Stimulated activated CD4-positive, alpha-beta T cell treated with anti-CD3 and anti-CD28 coated beads, Interleukin-1b, Interleukin-23, amount 100 ng/mL, for 1 hour (primary cell): ENCODE measurements at places on chromosomes 6 and 20.

GRCh38 chr20:38307371-38308046 lies 3.6 kb downstream of the BPI start:
- no peak for DNase-seq

- no peak for DNase-seq
Observed at GRCh38 chr6:13302751-13303667, 25.3 kb downstream of the TBC1D7 start.

GRCh38 chr6:155517294-155517693 lies 61.7 kb upstream of the NOX3 start:
- DNase-seq: no peak

DNA sequence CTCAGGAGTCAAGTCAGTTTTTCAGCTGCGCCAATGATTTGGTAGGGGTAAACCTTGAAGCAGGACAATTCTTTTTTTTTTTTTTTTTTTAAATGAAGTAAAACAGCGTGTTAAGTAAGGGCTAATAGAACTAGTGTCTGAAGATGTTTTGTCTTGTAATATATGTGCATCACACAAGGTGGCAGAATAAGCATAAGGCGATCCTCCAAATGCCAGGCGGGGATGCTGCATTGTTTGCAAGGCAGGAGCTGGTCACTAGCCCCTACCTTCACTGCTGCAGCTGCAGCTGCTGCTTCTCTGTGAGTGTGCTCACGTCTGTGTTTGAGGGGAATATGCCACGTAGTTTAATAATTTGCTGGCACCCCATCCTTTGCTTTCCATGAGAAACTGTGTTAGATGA lies 272.7 kb upstream of the MAP3K7 start:
- no peak for DNase-seq

DNA sequence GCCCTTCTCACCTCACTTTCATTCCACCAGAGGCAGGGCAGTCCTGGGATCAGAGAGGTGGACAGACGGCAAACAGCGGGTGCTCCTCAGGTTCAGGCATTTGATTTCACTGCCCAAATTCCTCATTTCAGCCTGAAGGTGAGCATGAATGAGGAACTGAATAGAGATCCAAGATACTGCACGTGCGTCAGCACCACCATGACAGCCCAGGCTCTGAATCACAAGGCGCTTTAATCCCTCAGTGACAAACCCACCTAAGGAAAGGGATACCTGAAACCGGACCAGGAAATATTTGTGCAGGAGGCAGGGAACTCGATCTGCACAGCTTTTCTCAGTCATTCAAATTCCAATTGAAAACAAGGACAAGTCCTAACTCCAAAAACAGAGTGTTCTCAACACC lies 174.8 kb upstream of the HEY2 start:
- no peak for DNase-seq

GRCh38 chr20:45323731-45324130 lies 15.6 kb upstream of the MATN4 start:
- DNase-seq: no peak

DNA sequence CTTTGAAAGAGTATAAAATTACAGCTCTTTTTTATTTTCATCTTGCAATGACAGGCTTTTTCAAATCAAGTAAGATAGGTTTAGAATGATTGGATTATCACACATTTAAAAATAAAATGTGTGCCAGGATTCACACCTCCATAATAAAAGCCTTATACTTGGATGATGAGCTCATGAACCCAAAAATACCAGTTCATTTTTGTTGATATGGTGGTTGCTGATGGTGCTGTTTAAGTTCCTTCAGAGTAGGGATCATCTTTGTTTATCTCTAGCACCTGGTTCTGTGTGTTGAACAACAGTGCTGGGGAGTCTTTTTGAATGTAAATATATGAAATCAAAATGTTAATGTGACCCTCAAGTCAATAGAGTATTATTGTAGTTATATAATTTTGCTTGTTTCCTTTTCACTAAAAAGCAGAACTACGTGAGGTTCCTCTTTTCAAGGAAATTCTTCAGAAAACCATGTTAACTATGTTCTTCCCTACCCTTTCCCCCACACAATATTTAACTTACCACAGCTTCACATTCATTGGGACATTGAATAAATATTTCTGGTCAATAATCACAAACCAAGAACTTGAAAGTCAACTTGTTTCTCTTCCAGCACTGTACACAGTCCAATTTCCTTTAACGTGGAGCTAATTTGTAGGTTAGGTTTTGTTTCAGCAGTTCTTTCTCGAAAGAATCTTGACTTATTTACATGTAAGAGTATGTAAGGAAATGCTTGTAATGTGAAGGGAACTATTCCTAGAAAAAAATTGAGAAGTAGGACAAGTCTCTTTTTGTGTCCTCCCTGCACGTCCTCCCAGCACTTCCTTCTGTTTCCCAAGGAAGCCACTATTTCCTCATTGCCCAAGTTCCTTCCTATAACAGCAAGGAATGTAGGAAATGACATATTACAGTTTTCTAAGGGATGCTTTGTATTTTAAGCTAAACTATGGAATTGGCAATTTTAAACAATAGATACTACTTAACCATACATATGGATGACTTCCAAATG lies 945.9 kb upstream of the CITED2 start:
- DNase-seq: no peak

DNA sequence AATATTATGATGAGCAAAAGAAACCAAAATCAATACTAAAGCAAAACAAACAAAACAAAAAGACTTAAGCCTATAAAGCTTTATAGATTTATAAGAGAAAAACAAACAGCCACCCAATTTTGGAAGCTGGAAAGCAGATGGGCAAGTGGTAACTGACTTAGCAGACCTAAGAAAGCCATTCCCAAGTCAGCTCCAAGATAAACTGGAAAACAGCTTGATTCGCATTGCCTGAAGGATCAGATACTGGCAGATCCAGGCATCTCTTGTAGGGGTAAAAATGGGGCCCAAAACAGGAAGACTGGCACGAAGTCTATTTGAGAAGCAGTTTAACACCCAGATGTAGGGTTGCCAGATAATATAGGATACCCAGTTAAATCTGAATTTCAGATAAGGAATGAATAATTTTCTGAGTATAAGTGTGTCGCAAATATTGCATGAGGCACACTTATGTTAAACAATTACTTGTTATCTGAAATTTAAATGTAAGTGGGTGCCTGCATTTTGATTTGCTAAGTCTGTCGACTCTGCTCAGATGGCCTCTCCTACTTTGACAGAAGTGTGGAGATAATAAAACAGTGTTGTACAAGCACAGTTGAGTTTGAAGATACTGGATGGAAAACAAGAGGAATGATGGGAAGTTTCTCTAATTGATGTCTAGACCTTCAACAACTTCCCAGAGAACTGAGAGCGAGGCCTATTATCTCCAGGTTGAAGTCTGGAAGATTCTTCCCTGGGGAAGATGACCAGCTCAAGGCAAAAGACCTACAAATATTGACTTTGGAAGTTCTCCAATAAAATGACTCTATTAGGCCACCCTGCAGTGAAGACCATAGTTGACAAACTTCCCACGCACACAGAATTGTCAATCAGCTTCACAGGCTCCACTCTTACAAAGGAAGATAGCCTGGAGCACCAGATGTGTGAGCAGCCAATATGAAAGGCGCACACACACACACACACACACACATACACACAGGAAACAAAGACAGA lies 113.4 kb downstream of the FAM50B start:
- no peak for DNase-seq

DNA sequence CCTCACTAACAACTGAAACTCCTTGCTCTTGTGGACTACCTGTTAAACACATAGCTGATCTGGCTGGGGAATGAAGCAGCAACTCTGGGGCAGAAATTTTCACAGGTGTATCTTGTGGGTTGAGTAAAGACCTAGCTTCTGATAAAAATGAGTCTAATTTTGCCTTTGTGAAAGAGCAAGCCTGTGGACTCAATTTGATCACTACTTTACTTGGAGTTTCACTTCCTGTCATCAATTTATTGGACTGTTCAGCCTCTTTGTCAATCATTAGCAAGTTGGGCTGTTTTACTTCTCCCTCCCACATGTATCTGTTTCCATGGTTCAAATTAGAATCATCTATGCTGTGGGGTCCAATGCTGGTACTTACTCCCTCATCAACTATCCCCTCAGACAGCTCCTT lies 29.6 kb upstream of the CRIP3 start:
- DNase-seq: no peak

DNA sequence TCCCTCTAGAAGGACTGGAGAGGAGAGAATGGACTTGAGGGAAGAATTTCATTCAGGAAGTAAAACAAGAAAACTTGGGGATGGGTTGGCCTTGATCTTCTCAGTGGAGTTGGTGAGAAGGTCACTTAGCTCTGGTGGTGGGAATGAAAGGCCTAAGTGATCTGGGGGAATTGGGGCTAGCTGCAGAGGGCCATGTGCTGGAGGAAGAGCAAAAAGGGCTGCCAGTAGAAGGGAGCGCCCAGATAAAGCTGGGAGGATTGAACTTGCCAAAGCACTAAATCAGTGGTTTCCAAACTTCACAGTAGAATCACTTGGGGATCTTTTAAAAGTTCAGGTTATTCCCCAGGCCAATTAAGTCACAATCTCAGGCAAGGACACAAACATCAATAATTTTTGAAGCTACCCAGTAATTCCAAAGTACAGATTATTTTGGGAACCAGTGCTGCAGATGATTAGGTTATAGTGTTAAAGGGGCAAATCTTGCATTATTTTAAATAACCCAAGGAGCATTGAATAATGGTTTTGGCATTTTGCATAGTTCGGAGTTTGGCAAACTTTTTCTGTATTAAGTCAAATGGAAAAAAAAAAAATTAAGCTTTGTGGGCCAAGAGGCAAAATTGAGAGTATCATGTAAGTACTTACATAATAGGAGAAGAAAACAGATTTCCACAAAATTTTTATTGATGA lies 36.5 kb upstream of the RFPL4B start:
- DNase-seq: no peak

DNA sequence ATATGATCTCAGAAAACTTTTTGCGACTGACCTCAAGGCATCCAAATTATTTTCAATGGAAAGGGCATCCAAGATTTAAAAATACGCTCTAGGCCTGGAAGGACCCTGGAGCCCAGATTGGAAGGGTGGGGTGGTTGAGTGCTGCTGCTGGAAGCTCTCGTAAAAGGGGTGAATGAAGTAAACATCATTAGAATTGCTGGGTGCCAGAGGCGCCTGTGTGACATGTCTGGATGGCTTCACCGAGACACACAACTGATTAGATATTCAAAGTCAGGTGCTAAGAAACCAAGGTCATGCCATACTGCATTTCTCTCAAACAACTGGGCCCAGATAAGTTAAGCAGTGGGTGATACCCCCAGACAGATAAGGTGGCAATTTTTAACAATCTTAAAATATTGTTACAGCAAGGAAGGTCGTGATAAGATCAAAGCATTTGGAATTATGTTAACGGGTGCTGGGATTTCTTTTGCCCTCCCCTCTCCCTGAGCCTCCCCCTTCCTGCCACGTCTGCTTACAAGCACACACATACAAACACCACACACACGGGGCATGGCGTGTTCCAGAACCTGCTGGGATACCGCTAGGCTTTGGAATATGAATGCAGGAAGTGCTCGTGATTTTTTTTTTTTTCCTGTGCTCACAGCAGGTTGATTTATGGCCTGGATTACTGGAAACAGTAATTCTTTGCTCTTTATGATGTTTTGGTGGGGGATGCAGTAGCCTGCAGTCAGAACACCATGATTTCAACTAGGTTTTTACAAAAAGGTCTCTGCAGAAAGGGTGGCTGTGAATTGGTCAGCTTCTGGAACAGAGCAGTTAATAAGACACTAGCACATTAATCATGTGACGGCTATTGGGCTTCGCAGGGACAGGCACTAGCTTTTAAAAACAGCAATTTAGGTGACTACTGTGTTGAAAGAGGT lies 551.2 kb downstream of the QKI start:
- DNase-seq: no peak

DNA sequence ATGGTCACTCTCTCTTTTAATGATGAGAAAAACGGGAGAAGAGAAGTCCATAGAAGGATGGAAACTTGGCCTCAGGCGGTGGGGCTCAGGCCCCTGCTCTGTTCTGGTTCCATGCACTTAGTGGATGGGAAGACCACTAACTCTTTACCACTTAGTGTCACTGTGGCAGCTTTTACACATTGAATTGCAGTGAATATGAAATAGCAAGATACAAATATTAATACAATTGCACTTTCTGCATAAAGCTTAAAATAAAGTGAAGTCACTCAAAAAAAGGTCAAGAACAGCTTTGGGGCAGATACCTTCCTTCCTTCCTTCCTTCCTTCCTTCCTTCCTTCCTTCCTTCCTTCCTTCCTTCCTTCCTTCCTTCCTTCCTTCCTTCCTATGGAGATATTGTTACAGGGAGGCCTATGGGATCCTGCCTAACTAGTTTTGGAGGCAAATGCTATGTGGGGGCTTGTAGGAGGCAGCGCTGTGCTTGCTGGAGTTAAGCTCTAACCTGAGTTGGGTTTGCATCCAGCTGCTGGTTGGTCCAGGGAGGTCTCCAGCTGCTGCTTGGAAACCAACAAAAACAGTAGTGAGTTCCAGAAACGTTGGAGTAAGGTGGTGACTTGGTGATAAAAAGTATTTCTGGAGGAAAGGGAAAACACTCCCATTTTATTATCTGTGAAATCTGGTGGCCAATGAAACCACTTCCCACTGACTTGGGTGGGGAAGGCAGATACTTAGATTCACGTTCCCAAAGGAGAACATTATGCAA lies 62.3 kb upstream of the NKX2-2 start:
- no peak for DNase-seq

GRCh38 chr20:7378864-7379605 lies 561.2 kb downstream of the HAO1 start:
- no peak for DNase-seq

GRCh38 chr6:149379977-149380376 lies 20.1 kb upstream of the SUMO4 start:
- DNase-seq: no peak

DNA sequence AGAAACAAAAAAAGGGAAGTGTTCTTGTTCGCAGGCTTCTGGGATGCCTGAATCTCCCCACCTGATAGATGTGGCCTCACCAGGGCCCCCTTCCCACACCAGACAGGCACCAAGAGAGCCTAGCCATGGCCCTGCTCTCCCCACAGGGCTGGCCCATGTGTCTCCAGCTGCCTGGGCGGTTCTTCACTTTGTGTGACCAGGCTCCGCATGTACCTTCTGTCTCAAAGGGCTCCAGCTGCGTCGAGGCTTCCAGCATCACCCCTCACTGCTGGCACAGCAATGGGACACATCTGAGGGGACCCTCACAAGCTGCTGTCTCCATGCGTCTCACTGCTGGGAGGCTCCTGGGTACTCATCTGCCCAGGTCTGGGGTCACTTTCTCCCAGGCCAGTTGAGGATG lies 362.9 kb downstream of the ZFAND3 start:
- no peak for DNase-seq

GRCh38 chr6:43457643-43458042 lies 2.3 kb upstream of the DLK2 start:
- DNase-seq: no peak
